NCI-H524 treated with DMSO at 0.1 percent for 48 hours (cell line): ENCODE measurements at places on chromosomes 1 and 21.

GRCh38 chr1:65449214-65449823 lies 28.9 kb downstream of the LEPR start:
- no peak for DNase-seq

- DNase-seq, result no peak
These were observed 292.6 kb downstream of the NUF2 start for GRCh38 chr1:163614361-163614760.

GRCh38 chr1:212533148-212533517 lies 75.4 kb upstream of the ATF3 start:
- DNase-seq, result no peak

- DNase-seq, result no peak
These were observed 44.8 kb downstream of the PCNT start for GRCh38 chr21:46368533-46369285.

- no peak for DNase-seq
These were observed 49.1 kb upstream of the GNG12 start for GRCh38 chr1:67882196-67882958.

DNA sequence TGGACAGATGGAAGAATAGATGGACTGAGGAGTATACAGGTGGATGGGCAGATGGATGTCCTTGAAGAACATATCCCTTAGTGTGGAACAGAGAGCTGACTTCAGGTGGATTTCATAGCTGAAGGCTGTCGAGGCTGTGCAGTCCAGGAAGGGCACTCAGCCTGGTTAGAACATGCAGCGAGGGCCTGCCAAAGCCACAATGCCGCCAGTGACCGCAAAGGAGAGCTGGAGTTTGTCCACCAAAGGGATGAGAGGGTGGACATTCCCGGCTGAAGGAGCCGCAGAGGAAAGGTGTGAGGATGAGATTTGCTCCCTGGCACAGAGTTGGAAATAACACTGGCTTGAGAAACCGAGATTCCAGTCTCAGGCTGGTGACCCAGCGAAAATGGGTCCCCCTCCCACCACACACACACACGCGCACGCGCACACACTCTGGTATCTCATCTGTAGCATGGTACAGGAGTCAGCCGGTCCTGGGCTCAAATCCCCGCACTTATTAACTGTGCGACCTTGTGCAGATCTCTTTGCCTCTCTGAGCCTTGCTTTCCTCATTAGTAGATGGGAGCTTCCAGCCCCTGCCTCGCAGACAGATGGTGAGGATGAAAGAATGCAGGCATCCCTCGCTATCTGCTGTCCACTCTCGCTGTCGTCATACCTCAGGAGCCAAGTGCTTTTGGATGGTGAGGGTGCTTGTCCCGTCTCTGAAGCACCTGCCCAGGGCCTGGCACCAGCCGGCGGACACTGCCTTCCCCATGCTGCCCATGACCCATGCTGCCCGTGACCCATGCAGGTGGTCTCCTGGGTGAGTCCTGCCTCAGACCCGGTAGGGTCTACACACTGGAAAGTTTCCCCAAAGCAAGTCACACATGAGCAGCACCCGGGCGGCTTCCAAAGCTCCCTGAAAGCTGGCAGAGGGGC lies 26.8 kb upstream of the EFHD2 start:
- no peak for DNase-seq

GRCh38 chr21:45297869-45298268 lies 10.2 kb upstream of the POFUT2 start:
- no peak for DNase-seq

- DNase-seq, result no peak
These were observed 32.0 kb downstream of the SUSD4 start for GRCh38 chr1:223331929-223332328.

- DNase-seq, result no peak
These were observed 177.5 kb downstream of the ZZZ3 start for GRCh38 chr1:77504986-77505385.

- DNase-seq, result no peak
These were observed 124.4 kb upstream of the BARHL2 start for GRCh38 chr1:90841473-90841872.

- no peak for DNase-seq
These were observed 19.3 kb upstream of the NPL start for GRCh38 chr1:182770232-182770631.

GRCh38 chr1:213968146-213968825 lies 19.5 kb upstream of the PROX1 start:
- no peak for DNase-seq

DNA sequence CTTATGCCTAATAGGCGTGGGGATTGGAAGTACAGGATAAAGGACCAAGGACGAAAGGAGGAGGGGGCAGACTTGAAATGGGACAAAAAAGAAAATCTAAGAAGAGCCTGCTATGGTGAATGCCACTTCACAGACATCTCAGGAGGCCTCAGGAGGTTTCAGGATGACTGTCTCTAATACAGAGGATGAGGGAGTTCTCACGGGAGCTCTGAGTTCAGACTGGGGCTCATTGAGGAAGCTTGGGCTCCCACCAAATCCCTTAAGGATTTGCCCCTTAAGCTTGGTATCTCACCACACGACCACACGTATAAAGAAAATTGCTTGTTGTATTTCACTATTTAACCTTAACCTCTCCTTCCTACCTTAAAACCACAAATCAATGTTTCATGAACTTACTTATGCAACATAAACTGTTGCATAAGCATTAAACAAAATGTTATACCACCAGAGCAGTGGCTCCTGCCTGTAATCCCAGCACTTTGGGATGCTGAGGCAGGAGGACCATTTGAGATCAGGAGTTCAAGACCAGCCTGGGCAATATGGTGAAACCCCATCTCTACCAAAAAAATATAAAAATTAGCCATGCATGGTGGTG lies 12.4 kb downstream of the SLC30A1 start:
- DNase-seq, result no peak

DNA sequence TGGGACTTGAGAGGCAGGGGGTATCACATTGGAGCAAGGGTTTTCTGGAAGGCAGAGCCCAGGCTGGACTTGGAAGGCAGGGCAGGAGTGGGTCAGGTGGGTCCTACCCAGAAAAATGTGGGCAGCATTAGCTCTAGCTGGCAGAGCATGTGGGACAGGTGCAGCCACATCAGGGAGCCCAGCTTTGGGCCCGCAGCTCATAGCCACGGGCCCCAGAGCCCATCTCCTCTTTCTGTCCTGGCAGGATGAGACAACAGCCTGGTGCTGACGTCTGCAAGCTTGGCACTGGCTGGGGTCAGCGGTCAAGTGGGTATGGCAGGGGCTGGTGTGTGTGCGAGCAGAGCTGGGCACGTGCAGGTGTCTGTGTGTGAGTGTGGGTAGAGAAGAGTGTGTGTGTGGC lies 154.7 kb downstream of the GRIK3 start:
- no peak for DNase-seq

DNA sequence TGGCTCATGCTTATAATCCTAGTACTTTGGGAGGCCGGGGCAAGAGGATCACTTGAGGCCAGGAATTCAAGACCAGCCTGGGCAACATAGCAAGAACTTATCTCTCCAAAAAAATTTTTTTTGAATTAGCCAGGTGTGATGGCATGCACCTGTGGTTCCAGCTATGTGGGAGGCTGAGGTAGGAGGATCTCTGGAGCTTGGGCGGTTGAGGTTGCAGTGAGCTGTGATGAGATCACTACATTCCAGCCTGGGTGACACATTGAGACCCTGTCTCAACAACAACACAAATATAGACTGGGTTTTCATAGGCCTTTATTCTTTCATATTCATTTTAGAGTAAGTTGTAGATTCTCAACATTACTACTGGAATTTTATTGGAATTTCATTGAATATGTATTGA lies 12.8 kb downstream of the MED18 start:
- DNase-seq, result no peak

DNA sequence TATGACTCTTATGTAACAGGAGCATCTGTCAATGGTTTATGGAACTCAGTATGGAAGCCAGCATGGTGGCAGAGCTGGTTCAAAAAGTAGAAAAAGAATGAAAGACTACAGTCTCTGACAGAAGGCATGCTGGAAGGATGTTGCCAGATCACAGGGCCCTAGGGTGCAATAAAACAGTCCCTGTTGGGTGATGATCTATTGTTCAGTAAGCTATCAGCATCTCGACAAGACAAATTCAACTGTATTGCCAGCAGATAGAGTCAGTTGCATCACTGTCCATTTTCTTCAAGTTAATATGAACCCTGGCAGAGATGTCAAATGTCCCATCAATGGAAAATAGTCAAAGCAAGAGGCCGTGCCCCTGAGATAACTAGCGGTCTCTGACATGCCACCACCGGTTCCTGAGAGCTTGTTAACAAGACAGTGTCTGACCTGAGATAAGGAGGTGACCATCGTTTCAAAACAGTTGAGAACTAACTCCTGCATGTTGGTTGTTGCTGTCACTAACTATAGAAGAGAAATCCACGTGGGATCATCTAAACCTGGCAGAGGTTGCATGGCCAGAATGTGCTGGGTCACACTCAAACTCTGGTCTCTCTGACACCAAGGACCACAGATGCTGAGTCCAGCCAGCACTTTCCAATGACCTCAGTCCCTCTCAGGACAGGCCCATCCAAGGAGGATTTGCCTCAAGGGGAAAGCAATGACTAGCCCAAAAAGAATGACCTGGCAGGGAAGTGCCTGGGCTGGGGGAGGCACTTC lies 125.9 kb downstream of the RIPK4 start:
- DNase-seq, result no peak

DNA sequence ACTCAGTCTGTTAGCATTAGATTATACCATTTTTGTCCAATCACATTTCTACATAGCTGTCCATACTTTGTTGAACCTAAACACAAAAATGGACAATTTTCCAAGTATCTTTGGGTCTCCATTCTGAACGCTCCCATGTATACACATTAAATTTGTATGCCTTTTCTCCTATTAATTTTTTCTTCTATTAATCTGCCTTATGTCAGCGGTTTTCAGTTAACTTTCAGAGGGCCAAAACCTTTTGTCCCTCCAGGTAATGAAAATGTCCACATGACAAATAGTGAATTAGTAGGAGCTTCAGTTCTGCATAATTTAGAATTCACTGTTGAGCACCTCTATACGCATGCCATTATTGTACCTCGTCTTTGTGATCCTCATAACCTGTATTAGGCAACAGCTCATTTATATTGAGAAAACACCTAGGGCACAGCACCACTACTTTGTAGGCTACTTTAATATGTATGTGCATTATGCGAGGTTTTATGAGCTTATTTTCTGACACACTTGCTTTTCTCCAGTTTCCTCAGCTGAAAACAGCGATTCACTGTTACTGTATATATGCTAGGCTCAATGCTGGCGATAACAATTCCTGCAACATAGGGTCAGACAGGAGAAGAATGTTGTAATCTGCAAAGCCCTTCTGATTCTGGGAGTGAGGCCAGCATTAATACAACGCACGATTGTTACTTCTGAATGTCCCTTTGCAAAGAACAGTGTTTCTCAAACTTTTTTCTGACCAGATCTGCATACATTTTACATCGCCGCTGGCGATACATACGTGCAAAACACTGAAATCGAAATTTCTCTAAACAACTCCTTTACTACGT lies 1.1 kb upstream of the ABCD3 start:
- no peak for DNase-seq

DNA sequence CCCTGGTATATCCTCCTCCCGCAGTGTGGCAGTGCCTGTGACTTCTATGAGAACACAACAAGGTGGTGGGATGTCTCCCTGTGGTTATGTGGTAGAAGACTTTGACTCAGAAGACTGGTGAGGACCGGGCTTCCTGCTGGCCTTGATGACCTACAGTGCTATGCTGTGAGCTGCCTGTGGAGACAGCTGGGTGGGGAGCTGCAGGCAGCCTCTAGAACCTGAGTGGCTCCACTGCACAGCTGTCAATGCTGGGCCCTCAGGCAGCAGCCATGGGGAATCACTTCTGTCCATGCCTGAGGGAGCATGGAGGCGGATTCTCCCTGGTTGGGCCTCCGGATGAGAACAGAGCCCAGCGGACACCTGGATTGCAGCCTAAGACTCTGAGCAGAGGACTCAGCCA lies 14.9 kb downstream of the SLC1A7 start:
- DNase-seq, result peak; percentile 21

- no peak for DNase-seq
These were observed 2.8 kb upstream of the CAPZB start for GRCh38 chr1:19488136-19488535.

GRCh38 chr1:177925006-177925405 lies 44.9 kb downstream of the SEC16B start:
- peak; percentile 78 for DNase-seq

DNA sequence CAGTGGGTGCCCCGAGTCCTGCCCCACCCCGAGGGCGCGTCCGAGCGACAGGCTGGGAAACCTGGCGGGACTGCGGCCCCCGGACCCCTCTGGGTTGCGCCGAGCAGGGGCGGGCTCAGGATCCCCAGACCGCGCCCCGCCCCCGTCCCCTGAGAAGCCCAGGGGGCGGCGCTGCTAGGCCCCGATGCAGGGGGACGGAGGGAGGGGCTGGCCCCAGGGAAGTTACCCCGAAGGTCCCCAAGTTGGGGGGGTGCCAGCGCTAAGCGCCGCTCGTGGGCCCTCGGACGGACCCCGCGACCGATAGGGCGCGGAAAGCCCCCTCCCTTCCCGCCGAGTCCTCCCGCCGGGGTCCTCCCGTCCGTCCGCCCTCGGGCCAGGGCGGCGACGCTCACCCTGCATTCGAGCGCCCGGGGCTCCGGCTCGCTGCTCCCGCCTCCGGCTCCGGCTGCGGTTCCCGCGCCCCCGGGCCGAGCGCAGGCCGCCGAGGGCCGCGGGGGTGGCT lies 414 bp downstream of the GPR153 start:
- DNase-seq, result no peak

DNA sequence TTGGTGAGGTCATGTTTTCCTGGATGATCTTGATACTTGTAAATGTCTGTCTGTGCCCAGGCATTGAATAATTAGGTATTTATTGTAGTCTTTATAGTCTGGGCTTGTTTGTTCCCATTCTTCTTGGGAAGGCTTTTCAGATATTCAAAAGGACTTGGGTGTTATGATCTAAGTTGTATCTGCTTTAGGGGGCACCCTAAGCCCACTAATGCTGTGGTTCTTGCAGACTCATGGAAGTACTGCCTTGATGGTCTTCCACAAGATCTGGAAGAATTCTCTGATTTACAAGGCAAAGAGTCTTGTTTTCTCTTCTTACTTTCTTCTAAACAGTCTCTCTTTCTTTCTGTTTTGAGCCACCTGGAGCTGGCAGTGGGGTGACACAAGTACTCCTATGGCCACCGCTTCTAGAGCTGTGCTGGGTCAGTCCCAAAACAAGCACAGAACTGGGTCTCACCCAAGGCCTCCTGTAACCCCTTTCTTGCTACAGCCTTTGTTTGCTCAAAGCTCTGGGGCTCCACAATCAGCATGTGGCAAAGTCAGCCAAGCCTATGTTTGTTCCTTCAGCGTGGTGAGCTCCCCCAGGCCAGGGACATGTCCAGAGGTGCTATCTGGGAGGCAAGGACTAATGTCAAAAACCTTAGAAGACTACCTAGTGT lies 12.6 kb downstream of the VN1R5 start:
- DNase-seq, result no peak

DNA sequence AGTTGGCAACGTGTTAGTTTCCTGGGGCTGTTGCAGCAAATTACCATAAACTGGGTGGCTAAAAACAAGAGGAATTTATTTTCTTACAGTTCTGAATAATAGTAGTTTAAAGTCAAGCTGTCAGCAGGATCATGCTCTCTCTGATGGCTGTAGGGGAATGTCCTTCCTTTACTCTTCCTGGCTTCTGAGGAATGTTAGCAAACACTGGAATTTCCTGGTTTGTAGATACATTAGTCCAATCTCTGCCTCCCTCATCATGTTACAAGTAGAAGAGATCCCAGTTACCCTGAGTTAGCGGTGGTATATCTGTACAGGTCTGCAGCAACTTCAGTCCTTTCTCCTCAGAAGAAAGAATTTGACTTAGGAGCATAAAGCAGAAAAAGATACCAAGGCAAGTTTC lies 2249.1 kb downstream of the NCAM2 start:
- DNase-seq, result no peak

GRCh38 chr1:196376630-196377328 lies 231.5 kb downstream of the KCNT2 start:
- no peak for DNase-seq
